ENCODE measurements at places on chromosomes 16 and 17.

DNA sequence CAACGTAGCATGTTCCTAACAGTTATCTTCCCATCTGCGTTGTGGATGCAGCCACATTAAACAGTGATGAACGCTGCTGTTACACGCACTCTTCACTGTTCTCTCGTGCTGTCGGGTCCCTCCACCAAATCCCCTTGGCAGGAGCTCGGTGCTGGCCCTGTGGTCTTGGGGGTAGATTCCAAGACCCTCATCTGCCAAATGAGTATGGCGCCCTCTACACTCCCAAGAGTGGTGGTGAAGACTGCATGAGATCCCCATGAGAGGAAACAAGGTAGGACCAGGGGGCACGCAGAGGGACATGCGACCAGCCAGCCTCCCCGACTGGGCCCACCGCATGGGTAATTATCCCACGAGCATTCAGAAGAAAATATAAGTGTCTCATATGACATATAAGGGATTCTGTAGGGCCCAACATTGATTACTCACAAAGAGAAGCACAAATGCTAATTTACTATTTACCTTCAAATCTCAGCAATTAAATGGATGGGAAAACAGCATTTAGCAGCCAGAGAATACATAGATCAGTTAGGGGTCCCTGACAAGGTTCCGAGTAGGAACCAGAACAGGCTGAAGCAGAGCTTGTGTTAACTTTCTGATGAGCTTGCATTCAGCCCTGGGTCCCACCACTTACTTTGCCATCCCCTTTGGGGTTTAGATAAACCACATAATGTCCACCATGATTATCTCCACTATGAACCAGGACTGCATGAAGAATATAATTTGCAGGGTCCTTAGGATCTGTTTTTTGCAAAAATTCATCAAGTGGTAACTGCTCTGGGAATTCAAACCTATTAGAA is 23.8 kb downstream of the LITAFD start:
- DNase-seq = no peak

DNA sequence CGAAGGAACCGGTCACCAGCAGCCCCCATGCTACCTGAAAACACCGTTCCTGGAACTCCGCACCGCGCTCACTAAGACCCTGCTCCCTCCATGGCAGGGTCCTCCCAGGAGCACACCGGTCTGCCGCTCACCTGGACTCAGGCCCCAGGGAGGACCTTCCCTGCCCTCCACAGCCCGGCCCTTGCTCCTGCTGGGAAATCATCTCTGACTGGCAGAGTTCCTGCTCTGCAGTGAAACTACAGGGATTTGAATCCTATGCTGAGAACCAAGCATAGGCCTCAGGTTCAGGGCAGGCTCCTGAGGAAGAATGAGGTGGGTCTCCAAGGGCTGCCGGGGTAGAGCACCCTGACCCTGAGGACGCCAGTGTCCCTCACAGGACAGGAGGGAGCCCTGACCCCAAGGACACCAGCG is 88.5 kb downstream of the KCNJ12 start:
- no peak for DNase-seq

GRCh38 chr17:29115961-29116803 is 64.0 kb downstream of the MYO18A start:
- peak; percentile 14 for DNase-seq

DNA sequence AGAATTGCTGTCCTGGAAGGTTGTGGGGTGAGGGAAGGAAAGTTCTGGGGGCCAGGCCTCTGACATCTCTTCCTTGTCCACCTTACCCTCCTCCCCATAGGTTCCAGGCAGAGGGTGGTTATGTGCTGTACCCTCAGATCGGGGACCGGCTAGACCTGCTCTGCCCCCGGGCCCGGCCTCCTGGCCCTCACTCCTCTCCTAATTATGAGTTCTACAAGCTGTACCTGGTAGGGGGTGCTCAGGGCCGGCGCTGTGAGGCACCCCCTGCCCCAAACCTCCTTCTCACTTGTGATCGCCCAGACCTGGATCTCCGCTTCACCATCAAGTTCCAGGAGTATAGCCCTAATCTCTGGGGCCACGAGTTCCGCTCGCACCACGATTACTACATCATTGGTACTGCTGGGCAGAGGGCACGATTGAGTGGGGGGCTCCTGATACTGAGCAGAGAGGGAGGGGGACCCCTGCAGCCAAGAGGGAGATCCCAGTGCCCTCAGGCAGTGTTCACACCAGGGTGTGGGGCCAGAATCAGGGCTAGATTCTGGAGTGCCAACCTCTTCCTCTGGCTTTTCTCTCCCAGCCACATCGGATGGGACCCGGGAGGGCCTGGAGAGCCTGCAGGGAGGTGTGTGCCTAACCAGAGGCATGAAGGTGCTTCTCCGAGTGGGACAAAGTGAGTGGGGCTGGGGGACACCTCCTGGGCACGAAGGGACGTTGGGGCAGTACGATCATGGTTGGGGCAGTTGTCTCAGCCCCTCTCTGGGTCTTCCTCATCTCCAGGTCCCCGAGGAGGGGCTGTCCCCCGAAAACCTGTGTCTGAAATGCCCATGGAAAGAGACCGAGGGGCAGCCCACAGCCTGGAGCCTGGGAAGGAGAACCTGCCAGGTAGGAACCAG is 3.1 kb downstream of the EFNB3 start:
- DNase-seq = no peak

DNA sequence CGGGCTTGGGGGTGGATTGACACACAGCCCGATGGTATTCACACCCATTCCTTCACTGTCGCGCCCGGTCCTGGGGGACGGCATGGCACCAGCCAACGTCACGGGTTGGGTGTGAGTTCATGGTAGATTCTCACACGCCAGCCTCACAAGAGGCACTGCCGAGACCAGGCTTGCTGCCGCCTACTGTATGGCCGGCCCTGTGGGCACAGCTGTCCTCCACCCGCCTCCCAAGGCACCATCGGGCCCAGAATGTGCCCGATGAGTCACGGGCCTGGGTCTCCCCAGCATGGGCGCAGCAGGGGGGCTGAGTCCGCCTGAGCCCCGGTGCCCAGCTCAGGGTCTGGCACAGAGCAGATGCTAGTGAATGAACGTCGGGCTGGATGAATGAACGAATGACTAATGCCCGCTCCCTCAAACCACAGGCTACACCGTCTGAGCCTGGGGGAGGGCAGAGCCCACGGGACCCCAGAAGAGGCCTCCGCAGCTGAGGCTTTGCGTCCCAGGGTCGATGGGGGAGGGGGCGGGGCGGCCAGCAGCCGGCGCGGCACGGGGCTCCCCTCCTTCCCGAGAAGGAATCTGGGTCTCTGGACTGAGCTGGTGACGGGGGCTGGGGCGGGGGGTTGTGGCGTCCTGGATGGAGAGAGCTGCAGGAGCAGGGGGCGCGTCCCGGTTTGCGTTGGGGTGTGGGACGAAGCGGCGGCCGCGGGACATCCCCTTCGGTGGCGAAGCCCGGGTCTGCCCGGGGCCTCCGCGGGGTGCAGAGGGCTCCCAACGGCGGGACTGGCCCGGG is 829 bp downstream of the PITPNM3 start:
- no peak for DNase-seq

DNA sequence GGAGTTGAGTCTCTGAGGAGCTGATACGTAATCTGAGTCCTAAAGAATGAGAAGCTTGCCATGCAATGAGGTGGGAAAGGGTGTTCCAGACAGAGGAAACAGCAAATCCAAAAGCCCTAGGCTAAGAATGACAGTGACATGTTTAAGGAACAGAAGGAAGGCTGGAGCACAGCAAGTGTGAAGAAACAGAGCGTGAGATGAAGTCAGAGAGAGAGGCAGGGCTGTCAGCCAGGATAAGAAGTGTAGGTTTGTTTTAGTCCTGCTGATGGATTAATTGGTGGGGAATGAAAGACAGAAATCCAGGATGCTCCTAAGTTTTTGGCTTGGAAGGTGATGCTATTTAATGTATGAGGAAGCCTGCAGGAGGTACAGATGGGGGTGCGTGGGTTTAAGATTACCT is 14.5 kb downstream of the MMP28 start:
- DNase-seq = no peak

DNA sequence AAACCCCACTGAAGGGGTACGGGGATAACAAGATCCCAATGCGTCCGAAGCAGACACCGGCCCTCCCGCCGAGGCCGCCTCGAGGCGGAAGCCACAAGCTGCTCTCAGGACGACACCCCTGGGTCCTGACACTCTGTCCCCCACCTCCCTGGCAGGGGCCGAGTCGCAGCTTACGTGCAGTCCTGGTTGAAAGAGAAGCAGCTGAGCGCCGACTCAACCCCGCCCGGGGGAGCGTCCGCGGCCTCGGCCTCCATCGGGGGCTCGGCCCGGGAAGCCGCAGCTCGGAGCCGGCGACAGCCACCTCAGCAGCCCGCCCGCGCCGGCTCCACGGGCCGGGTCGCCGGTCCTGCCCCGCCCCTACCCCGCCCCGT is at the start of gene WIPI1:
WIPI1 (minus strand) TSS at position 329 of the 371 bp plus-strand sequence; CDS start at position 254, 75 bp downstream.
- no peak for DNase-seq

DNA sequence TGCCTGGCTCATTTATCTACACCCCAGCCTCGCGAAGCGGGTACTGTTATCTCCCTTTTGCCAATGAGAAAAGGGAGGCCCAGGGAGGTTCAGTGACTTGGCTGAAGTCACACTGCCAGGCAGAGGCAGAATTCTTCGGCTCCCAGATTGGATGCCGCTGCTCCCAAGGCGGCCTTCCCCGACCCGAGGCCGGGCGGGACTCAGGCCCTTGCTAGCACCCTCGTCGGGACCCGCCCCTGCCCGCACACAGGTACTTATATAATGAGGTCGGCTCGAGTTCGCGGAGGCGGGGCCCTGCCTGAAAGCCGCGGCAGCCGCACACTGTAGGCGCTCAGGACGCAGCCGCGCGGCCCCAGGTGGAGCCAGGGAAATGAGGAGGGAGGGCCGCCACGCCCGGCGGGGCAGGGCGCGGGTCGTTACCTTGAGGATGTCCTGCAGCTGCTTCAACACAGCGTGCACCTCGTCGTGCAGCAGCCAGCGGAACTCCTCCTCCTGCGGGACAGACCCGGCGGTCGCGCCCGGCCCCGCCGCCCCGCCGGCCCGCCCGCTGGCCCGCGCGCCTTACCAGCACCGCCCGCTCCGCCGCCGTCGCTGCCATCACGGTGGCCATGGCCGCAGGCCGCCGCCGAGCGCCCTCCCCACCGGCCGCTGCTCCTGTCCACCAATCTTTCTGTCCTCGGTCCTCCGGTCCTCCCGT is at the start of gene ROGDI:
ROGDI (minus strand) TSS at position 672 of the 697 bp plus-strand sequence; CDS start at position 610, 62 bp downstream.
- peak; percentile 71 for DNase-seq

GRCh38 chr17:18000030-18000408 is 27.4 kb downstream of the DRC3 start:
- no peak for DNase-seq

- DNase-seq = peak; percentile 55
These were observed 4.8 kb upstream of the ITGA3 start for GRCh38 chr17:50051082-50051576.

DNA sequence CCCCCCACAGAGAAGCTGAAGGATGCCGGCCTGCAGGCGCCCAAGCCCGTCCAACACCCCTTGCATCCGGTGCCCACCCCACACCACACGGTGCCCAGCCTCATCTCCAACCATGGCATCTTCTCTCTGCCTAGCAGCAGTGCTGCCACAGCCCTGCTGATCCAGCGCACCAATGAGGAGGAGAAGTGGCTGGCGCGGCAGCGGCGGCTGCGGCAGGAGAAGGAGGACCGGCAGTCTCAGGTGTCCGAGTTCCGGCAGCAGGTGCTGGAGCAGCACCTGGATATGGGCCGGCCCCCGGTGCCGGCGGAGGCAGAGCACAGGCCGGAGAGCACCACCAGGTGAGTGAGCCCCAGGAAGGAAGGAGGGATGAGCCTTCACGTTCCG is 31.5 kb downstream of the GINS2 start:
- DNase-seq = no peak

DNA sequence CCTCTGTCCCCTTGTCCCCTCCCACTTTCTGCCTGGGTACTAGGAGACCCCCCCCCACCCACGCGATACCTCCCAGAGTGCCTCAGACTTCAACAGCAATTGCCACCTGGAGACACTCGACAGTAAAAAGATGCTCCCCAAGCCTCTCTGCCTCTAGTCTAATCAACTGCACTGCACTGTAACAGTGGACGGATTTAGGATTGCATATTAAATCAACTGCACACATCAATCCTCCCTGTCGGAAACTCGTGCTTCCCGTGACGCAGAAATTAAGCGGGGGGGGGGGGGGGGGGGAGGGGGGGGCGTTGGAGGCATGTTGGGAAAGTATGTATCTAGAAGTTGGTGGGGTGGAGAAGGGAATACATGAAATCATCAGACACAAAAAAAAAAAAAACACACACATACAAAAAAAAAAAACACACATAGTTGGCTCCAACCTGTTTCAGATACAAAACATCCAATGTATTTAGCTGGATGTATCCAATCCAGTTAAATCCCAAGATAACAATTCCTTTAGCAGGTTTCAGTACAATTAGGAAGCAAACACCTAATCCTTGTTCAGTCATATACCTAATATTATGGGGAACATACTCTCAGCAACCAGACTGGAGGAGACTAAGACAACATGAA is 29.7 kb downstream of the FAM222B start:
- DNase-seq = no peak

- DNase-seq = no peak
These were observed 31.4 kb upstream of the XYLT2 start for GRCh38 chr17:50314456-50315011.

All from activated CD4-positive, alpha-beta T cell treated with anti-CD3 and anti-CD28 coated beads, Interleukin-2, amount 50 U/mL, for 4 hours (primary cell).